Esophagus squamous epithelium (tissue), 5 donors: ENCODE measurements at places on chromosomes 5 and 9. TPM values are rescaled to one million over a fixed set of nuclear protein-coding genes. Genes with fewer than 3 reads are reported as not detected.
A peak's percentile ranks its signal among the peaks of the same experiment; 100 is the strongest.

GRCh38 chr5:11785771-11786352 is 118.4 kb downstream of the CTNND2 start:
- H3K27me3 ChIP-seq = no peaks in the 10 kb centered on the region
- no peaks in the 10 kb centered on the region for H3K36me3 ChIP-seq
- no peak overlapping the region for H3K4me3 ChIP-seq

GRCh38 chr9:34647084-34647403 is 569 bp downstream of the GALT start:
- peak overlapping the region; percentile 89 for H3K27ac ChIP-seq
- no peaks in the 10 kb centered on the region for H3K27me3 ChIP-seq
- H3K4me1 ChIP-seq = peaks cover 46% of the 10 kb centered on the region
- H3K36me3 ChIP-seq = peaks cover 21% of the 10 kb centered on the region
- no peak for DNase-seq

DNA sequence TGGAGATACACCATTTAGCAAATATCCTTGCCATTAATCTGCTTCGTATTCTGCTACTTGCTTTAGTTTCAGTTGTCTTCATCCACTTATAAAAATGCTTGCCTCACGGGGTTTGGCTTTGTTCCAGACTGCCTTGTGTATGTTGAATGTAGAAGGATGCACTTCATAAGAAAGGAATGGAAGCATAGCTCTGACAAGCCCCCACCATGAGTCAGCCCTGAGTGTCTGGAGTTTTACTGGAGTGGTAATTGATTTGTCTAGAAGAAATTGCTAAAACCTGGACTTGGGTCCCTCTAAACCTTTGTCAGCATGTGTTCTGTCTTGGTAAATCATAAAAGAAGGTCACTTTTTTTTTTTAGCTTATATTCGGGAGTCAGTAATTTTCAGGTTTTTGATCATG is 4.6 kb downstream of the TEX48 start:
- H3K4me3 ChIP-seq = no peak overlapping the region
- no peaks in the 10 kb centered on the region for H3K27me3 ChIP-seq
- no peak for DNase-seq
- no peak overlapping the region for H3K27ac ChIP-seq
- no peaks in the 10 kb centered on the region for H3K36me3 ChIP-seq

- no peak overlapping the region for H3K4me3 ChIP-seq
- no peak overlapping the region for H3K27ac ChIP-seq
- H3K4me1 ChIP-seq = no peaks in the 10 kb centered on the region
- no peak for DNase-seq
- no peaks in the 10 kb centered on the region for H3K27me3 ChIP-seq
Measured at GRCh38 chr5:107618242-107618641, 52.5 kb downstream of the EFNA5 start.

GRCh38 chr5:174352681-174353080 is 307.2 kb downstream of the NSG2 start:
- no peaks in the 10 kb centered on the region for H3K4me1 ChIP-seq
- no peaks in the 10 kb centered on the region for H3K36me3 ChIP-seq

GRCh38 chr5:130034566-130035210 is 130.4 kb downstream of the CHSY3 start:
- H3K27ac ChIP-seq = no peak overlapping the region
- DNase-seq = no peak
- H3K4me3 ChIP-seq = no peak overlapping the region
- no peaks in the 10 kb centered on the region for H3K36me3 ChIP-seq
- H3K27me3 ChIP-seq = no peaks in the 10 kb centered on the region
- no peaks in the 10 kb centered on the region for H3K4me1 ChIP-seq

DNA sequence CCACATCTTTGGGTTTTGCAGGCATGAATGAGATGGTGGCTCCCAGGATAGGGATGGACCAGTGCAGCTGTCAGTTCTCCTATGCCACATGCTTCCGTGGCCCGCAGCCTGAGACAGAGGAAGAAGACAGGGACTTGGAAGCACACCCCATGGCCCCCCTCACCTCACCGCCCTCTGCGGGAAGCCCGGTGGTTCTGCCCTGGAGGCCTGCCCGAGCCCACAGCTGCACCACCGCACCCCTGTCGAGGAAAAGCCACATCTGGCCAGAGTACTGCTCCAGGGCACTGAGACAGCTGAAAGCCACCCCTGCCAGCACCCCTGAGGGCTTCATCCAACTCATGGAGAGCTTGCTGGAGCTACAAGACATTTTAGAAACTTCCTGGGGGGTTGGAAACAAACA is 7.6 kb upstream of the TRMT10B start:
- no peaks in the 10 kb centered on the region for H3K4me1 ChIP-seq
- H3K4me3 ChIP-seq = no peak overlapping the region
- no peaks in the 10 kb centered on the region for H3K36me3 ChIP-seq
- no peak for DNase-seq
- H3K27ac ChIP-seq = no peak overlapping the region

- H3K27ac ChIP-seq = no peak overlapping the region
- H3K4me3 ChIP-seq = no peak overlapping the region
- no peaks in the 10 kb centered on the region for H3K36me3 ChIP-seq
- no peaks in the 10 kb centered on the region for H3K27me3 ChIP-seq
Measured at GRCh38 chr9:111715471-111715870, 54.1 kb downstream of the GNG10 start.

GRCh38 chr5:8865686-8866374 is 680.0 kb downstream of the SEMA5A start:
- no peak overlapping the region for H3K27ac ChIP-seq
- no peaks in the 10 kb centered on the region for H3K27me3 ChIP-seq
- no peaks in the 10 kb centered on the region for H3K36me3 ChIP-seq
- no peak for DNase-seq
- H3K4me1 ChIP-seq = no peaks in the 10 kb centered on the region

DNA sequence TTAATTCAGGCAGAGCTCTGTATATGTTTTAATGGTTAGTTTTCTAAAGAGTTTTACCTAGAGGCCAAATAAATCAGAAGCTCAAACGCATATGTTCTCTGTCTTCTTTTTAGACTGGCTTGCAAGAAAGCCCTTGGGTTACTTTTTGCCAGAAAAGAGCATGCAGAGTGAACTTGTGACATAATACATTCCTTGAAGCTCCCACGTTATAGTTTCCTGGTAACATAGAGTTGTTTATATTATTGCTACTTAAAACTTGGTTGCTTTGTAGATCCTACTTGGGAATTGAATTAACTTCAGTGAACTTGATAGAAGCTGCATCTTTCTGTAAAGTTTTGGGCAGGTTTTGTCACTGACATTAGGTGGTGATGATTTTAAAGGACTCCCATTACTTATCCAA is 102.9 kb downstream of the C9orf152 start:
- H3K36me3 ChIP-seq = no peaks in the 10 kb centered on the region
- no peak for DNase-seq
- no peak overlapping the region for H3K27ac ChIP-seq

- H3K27ac ChIP-seq = peak overlapping the region; percentile 49
- H3K4me1 ChIP-seq = peaks cover 7% of the 10 kb centered on the region
Measured at GRCh38 chr5:142844866-142845265, 74.7 kb downstream of the ARHGAP26 start.

DNA sequence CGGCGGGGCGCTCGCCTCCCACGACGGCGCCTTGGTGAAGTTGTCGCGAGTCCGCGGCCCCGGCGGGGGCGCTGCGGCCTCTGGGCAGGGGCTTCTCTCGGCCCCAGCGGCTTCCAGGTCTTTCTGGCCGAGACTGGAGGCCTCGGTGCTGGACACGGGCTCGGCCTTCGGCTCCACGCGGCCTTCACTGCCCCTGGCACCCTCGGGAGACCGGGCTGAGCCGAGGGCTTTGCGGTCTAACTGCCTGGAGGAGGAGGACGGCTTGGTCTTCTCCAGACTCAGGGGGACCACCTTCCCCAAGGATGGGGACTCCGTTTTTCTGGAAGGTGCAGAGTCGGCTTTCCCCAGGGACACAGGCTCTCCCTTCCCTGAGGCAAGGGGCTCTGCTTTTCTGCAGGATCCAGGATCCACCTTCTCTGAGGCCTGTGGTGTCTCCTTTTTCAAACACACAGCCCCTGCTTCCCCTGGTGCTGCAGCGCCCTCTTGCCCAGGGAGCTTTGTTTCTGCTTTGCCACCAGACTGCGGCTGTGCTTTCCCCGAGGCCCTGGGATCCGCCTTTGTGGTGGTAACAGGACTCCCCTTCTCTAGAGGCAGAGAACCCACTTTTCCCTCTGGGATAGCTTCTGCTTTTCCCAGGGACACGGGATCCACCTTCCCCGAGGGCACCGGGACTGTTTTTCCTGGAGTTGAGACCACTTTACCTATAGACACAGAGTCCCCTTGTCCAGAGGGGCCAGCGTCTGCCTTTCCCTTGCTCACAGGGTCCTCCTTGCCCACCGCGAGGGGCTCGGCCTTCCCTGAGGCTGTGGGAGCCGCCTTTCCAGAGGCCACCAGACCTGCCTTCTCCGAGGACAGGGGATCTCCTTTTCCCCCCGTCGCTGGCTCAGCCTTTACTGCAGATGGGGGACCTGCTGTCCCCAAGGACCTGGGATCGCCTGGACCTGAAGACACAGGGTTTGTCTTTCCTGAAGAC is 12.3 kb downstream of the GPRIN1 start:
- H3K4me1 ChIP-seq = peaks cover 12% of the 10 kb centered on the region
- peak overlapping the region; percentile 49 for H3K4me3 ChIP-seq
- H3K27ac ChIP-seq = no peak overlapping the region
- DNase-seq = no peak
- H3K27me3 ChIP-seq = no peaks in the 10 kb centered on the region

DNA sequence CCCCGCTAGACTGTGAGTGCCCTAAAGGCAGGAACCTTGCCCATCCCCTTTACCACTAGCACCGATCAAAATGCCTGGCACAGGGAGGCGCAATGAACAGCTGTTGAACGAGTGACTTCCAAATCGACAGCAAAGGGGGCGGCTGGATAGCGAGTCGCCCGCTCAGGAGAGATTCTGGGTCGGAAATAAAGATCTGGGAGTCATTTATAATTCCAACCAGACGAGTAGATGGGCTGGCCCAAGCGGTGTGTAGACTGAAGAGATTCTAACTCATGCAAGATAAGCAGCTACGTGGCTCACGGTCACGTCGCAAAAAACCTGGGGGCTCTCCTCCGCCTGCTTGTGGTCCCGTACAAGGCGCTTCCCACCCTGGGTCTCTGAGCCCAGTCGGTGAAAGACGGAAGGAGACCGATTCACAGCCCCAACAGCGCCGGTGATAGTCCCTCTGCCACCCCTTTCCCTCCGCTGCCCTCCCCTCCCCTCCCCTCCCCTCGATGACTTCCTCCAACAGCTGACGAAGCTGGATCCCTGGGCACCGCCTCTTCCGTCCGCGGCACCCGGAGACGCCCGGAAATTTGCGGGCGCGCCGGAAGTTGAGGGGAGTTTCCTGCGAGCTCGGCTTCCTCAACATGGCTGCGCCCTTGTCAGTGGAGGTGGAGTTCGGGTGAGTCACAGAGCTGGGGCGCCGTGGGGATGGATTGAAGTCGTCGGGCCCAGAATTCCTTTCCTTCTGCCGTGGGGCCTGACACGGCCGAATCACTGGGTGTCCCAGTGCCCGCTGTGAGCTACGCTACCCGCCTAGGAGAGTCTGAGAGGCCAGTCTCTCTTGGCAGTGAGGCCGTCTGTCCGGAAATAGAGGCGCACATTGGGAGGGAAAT is at the start of gene URM1:
TSS of gene URM1 (plus strand) at position 623 of the 878 bp plus-strand sequence. CDS start at position 630, 7 bp downstream.
- H3K27ac ChIP-seq = peak within 1 kb of the TSS; percentile 95
- H3K36me3 ChIP-seq = no peaks in the 10 kb centered on the region
- no peaks in the 10 kb centered on the region for H3K27me3 ChIP-seq
- H3K4me1 ChIP-seq = peaks cover 49% of the 10 kb centered on the region
- DNase-seq = peak; percentile 73

DNA sequence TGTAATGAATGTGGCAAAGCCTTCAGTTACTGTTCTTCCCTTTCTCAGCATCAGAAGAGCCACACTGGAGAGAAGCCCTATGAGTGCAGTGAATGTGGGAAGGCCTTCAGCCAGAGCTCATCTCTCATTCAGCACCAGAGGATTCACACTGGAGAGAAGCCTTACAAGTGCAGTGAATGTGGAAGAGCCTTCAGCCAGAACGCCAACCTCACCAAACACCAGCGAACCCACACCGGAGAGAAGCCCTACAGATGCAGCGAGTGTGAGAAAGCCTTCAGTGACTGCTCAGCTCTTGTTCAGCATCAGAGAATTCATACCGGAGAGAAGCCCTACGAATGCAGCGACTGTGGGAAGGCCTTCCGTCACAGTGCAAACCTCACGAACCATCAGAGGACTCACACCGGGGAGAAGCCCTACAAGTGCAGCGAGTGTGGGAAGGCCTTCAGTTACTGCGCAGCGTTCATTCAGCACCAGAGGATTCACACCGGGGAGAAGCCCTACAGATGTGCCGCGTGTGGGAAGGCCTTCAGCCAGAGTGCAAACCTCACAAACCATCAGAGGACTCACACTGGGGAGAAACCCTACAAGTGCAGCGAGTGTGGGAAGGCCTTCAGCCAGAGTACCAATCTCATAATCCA is 6.8 kb downstream of the RPL12 start:
- H3K36me3 ChIP-seq = peaks cover 33% of the 10 kb centered on the region
- no peak overlapping the region for H3K4me3 ChIP-seq

DNA sequence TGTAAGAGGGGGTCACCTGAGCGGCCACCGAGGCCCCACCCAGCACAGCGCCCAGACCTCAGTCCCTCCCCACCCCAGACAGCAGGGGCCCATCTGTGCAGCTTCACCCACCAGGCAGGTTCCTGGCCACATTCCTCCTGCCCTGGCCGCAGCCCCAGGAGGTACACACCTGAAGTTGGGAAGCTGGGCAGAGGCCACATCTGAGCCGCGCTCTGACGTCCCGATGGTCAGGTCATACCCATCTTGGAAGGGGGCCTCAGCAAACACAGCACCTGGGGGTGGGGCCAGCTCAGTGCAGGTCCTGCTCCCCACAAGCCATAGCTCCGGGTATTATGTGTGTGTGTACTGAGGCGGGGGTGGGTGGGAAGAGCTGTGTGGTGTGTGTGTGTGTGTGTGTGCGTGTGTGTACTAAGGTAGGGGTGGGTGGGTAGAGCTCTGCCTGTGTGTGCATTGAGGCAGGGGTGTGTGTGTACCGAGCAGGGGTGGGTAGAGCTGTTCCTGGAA is 5.6 kb downstream of the SPOUT1 start:
- no peak for DNase-seq
- no peak overlapping the region for H3K27ac ChIP-seq

DNA sequence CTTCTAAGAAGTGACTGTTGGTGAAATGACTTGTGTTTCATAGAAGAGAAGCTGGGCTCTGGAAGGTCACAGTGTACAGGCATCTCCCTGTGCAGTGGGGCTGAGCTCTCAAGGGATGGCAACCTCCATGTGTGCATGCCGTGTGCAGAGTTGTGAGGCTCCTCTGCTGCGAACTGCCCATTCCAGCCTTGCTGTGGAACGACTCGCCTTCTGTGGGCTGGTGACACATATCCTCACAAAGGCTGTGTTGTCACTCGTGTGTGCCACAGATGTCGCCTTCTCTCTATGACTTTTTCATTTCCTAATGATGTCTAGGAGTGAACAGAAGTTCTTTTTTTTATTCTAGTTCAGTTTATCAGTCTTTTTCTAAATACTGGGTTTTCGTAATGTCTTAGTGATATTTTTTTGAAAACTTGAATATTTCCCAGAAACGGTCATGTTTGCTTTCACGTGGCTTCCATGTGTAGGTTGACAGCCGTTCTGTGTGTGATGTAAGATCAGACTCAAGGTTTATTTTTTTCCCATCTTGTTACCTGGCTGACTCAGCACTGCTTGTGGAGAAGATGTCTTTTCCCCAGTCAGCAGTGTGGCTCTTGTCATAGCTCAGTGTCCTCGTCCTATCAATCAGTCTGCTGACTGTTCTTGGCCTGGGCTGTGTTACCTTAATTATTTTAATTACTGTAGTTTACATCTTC is 57.3 kb upstream of the CACNA1B start:
- H3K36me3 ChIP-seq = peaks cover 35% of the 10 kb centered on the region
- H3K4me3 ChIP-seq = no peak overlapping the region
- DNase-seq = no peak
- H3K4me1 ChIP-seq = no peaks in the 10 kb centered on the region
- H3K27me3 ChIP-seq = no peaks in the 10 kb centered on the region

Gene PPP6C
- 29.0 TPM for total RNA-seq

Gene OSMR
- total RNA-seq = 19.1 TPM

Gene CDKN2B
- 65.0 TPM for total RNA-seq

Gene NTMT1
- 14.0 TPM for total RNA-seq

Gene KLF9
- total RNA-seq = 18.1 TPM

Gene CKMT2
- not detected for total RNA-seq
